Activated T-helper 1 cell treated with Interleukin-2 at 50 U/mL for 16 hours (primary cell): ENCODE measurements at places on chromosomes 3 and 15.

DNA sequence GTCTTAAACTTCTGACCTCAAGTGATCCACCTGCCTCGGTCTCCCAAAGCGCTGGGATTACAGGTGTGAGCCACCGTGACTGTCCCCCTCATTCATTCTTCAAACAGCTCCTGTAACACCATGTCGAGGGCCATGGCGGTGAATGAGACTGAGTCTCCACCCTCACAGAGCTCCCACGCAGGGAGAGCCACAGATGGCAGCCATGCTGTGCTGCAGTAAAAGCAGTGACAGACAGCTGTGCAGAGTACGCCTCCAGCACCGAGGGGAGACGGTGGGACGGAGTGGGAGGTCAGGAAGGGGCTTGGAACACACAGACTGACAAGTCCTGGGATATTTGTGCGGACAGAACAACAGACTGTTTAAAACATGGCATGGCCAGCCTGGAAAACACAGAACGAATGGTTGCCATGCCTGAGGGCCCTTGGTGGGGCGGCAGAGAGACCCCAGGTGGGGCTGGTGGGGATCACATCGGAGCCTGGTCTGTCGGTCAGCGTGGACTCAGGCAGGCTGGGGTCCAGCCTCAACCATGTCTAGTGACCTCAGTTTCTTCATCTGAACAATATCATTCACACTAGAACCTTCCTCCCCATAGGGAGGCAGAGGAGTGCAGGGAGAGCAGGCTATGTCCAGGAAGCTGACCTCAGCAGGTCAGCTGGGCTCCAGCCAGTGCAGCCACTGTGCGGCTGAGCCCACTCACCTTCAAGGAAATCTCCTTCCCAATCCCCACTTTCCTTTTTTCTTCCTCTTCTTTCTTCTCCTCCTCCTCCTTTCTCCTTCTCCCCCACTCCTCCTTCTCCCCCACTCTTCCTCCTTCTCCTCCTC lies 20.6 kb upstream of the LCTL start:
- DNase-seq: no peak

GRCh38 chr3:113086560-113087461 lies 96.0 kb downstream of the GTPBP8 start:
- no peak for DNase-seq

DNA sequence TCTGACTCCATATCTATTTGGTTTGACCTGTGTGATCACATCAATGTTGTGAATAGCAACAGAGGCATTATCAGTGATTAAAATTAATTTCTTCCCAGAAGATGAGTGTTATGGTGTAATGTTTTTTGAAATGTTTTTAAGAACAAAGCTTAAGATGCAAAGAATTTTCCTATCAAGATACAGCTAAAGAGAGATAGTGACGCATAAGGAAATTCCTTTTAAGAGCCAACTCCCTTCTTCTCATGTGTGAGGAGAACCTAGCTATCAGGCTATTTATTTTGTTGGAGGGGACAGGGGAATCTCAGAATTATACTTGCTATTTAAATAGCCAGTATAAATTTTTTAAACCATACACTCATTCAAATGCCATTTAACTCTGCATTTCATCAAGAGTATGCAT lies 71.3 kb downstream of the COL8A1 start:
- no peak for DNase-seq

GRCh38 chr15:86743283-86743903 lies 663.7 kb downstream of the AGBL1 start:
- peak; percentile 3 for DNase-seq

DNA sequence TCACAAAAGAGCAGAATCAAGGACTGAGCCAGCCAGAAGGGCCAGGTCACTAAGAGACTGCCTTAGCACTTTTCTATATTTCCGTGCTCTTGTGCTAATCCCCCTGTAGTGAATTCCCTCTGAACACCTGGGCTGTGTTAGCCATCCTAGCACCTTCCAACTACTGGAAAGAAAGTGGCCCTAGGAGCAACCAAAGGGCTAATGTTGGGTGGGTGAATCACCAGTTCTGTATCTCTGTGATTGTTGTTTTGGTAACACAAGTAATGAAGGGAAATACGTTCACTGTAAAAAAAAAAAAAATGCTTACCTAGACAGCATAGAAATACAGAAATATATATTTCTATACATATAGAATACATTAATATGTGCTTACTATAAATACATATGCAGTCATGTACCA lies 43.9 kb downstream of the PXYLP1 start:
- no peak for DNase-seq

DNA sequence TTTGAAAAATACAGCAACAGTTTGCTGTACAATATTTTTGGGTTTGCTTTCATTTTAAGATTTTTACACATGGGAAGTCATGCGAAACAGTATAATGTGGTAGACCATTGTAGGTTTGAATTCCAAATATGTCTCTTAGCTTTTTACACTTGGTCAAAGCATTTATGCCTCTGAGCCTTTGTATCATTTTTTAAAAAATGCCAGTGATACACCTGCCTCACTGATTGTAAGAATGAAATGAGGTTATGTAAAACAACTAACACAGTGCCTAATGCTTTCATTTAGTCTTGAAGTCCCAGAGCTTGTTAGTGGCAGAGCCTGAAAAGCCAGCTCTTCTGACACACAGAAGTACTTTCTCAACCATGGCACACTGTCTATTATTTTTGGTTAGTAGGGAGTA lies 202.0 kb downstream of the UBE2E2 start:
- no peak for DNase-seq

- no peak for DNase-seq
These were observed 7.5 kb downstream of the MORF4L1 start for GRCh38 chr15:78880242-78880533.

DNA sequence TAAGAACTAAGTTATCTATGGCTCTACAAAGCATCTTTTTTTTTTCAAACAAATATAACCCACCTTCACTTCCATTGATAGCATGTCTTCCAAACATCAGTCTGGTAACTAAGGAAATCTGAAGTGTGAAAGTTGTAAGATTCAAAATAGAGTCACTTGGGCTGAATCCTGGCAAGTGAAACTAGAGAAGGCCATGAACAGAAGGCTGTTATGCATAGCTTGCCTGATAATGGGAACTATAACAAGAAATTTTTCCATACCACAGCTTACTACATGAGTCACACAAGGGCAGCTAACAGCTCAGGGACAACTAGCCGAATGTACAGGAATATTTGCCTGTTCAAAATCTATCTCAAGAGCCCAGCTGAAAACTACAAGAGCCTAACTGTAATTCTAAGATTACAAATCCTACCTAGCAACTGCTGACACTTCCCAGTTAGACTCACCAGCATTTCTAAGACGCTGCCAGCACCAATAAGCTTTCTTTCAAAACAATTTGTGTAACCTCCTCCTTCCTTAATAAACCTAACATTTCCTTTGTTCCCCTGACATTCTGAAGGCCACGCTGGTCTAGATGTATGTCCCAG lies 1066.5 kb downstream of the PLOD2 start:
- no peak for DNase-seq

- DNase-seq: no peak
These were observed 427.5 kb downstream of the VGLL3 start for GRCh38 chr3:86563400-86563970.

- no peak for DNase-seq
These were observed 397.1 kb downstream of the CNTN4 start for GRCh38 chr3:2495746-2496145.

DNA sequence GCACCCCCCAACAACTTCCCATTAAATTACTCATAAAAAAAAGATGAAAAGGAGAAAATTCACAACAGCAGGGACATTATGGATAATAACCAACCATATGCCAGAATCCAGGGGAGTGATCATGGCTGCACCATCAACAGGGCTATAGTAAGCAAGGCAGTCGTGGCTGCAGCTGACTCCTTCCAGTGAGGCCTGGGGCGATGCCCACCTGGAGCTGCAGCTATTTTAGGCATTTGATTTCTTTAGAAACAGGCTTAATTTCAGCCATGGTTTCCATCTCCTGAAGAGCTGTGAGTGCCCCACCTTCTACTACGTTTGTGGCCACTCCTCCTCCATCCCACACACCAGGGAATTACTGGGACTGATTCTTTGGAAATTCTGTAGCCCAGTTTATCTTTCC lies 84.0 kb downstream of the MINAR1 start:
- no peak for DNase-seq

- no peak for DNase-seq
These were observed 300.3 kb downstream of the ZBTB20 start for GRCh38 chr3:114846779-114847178.

- no peak for DNase-seq
These were observed 74.1 kb downstream of the TRAK1 start for GRCh38 chr3:42165211-42165610.

DNA sequence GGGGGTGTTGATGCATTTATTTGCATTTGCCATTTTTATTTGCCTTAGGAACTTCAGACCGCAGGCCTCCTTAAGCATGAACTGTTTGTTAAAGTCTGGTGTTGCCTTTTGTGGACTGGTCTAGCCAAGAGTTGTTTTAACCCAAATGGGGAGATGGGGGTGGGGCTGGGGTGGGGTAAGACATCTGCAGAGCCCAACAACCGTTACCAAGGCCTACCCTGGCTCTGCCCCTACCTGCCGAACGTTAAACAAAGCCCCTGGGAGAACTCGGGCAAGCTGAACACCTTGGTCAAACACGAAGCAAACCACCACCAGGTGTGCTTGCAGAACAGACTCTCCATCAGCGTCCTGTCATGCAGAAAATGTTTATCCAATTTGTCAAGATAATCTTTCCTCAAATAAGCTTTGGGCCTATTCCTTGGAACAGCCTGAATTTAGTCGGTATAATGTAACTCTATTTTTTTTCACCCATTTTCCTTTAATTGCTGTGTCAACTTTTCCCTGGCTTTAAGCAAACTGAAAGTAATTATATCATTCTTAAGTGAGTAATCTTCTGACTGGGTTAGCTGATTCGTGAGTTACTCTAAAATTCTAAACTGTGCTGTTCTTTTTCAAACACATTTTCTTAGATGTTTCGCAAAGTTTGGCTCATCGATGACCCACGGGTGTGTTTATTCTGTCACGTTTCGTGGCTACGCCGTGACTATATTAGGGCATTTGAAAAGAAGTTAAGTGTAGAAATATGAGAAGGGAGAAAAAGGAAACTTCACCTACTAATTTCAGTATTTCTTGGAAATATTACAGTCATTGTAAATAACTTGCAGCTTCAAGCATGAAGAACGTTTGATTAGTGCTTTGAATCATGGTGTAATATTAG lies 127.6 kb downstream of the SOX2 start:
- DNase-seq: no peak

DNA sequence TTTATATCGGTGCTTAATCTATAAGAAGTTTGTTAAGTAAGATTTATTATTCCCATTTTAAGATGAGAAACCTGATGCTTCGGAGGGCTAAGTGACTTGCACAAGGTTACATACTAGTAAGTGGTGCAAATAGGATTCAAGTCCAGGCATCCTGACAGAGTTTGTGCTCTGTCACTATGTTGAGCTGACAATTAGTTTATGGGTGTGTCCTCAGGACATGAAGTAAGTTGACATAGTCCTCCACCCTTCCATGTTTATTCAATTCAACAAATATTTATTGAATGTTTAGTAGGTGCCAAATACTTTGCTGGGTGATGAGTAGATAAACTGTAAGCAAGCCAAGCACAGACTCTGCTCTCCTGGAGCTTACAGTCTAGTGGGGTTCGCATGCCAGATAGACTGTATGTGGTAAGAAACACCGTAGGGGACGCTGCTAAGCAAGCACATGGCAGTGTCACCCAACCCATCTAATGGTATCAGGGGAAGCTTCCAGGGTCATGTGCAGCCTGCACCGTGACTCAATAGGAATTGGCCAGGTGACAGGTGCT lies 342.7 kb upstream of the SATB1 start:
- no peak for DNase-seq

DNA sequence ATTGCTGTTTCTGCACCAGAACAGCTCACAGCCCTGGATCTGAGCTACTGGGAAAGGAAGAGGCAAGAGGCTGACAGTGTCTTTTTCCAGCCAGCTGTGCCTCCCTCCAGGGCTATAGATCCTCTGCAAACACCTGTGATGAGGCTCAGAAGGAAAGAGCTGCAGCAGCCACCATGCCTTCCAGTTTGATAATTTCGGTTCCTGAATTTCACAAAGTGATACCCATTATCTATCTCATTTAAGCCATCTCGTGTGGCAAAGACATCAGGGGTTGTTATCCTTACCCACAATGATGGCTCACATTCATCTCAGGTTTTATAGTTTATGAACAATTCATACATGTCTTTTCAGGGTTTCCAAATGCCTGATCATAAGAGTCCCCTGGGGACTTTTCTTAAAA lies 1.8 kb upstream of the LARP6 start:
- no peak for DNase-seq

GRCh38 chr3:183664913-183665381 lies 29.5 kb downstream of the KLHL24 start:
- DNase-seq: no peak

GRCh38 chr3:156253150-156253549 lies 132.8 kb downstream of the KCNAB1 start:
- DNase-seq: no peak

GRCh38 chr3:128188956-128189355 lies 35.7 kb downstream of the EEFSEC start:
- DNase-seq: no peak

DNA sequence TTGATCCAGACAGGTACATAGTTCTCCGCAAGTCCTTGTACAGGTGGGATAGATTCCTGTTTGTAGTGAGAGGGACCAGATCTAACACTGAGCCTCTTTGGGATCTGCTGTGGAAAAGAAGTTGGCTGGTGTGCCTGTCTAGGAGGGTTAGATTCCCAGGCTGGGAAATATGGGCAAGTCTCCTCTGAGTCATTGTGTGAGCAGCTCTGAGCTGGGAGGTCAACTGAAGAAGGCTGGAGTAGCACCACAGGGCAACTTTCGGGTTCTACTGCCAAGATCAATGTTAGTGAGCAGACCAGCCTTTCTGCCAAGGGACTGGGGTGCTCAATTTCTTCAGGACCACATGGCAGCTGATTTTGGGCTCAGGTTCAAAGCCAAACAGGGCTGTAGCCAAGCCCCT lies 33.4 kb downstream of the CLDN1 start:
- DNase-seq: no peak

GRCh38 chr3:133881939-133882825 lies 13.5 kb downstream of the RAB6B start:
- DNase-seq: no peak

- DNase-seq: no peak
These were observed 403.8 kb upstream of the ADAMTS9 start for GRCh38 chr3:65091565-65091964.

DNA sequence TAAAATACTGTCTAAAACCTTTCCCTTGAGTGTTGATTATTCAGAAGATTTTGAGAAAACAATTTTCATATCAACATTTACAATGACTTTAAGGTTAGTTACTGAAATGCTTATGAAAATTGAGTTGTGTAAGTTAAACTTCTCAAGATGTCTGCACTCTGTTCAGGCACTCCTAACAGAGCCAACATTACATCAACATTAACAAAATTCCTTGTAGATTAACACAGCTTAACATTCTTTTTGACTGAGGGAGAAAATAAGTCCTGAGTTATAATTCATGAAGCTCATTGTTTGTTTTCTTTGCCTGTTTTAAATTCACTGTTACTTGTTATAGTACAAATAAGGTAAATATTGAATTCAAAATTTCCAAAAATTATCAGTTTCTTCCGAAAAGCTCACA lies 9.0 kb downstream of the ACKR4 start:
- no peak for DNase-seq

DNA sequence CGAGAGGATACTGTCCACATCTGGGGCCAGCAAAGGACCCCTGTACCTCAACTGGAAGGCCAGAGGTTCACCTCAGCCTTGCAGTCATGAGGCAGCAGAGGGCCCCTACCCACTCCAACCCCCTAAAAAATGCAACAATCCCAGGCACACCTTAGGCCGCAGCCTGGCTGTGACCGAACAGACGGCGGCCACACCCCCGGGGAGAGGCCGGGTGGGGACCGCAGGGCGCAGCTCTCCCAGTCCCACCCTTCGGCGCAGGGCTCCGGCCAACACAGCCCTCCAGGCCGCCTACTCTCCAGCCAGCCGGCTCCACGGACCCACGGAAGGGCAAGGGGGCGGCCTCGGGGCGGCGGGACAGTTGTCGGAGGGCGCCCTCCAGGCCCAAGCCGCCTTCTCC lies 457 bp upstream of the DNAJA4 start:
- DNase-seq: no peak
